ENCODE measurements at places on chromosomes 11 and 22.

GRCh38 chr11:88424881-88425280 lies 87.3 kb upstream of the CTSC start:
- no peak for DNase-seq

DNA sequence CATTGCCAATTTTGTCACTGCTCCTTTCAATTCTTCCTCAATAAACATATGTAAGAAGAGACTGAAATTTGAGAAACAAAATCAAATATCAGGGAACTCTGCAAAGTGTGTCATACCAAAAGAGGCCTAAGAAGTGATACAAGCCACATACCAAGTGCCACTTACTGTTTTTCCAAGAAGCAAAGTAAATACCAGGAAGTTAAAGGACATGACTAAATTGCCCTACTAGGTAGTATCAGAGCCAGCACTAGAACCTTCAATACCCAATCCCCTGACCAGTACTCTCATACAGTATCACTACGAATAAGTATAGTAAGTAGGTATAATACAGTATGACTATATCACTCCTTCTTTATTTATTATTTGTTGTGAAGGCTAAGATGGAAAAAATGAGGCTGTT lies 13.6 kb downstream of the MAML2 start:
- DNase-seq = no peak

DNA sequence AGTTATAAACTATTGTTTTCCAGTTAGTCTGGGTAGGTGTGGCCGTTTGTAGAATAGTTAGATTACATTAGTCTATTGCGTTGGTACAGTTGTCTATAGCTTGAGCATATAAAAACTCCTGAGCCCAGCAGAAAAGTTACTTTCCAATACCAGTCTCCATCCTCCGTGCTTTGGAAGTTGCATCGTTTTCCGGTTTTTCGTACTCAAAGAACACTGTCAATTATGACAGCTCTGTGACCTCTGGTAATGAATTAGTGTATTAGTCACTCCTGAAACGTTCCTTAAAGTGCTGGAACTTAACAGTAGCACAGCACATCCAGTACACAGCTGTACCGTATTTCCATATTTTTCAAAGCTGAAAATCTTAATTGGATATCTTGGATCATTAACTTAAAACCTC lies 808 bp upstream of the MSANTD2 start:
- DNase-seq = no peak

GRCh38 chr11:124307093-124307492 lies 6.7 kb downstream of the OR8D1 start:
- DNase-seq = no peak

- peak; percentile 91 for DNase-seq
Measured at GRCh38 chr22:49960159-49961004, at the start of gene PIM3. Gene PIM3, plus strand, starts transcription at chr22:49960772. Its CDS starts 176 bp downstream, at chr22:49960948.

- DNase-seq = no peak
Measured at GRCh38 chr11:134628426-134628825, 216.4 kb upstream of the B3GAT1 start.

DNA sequence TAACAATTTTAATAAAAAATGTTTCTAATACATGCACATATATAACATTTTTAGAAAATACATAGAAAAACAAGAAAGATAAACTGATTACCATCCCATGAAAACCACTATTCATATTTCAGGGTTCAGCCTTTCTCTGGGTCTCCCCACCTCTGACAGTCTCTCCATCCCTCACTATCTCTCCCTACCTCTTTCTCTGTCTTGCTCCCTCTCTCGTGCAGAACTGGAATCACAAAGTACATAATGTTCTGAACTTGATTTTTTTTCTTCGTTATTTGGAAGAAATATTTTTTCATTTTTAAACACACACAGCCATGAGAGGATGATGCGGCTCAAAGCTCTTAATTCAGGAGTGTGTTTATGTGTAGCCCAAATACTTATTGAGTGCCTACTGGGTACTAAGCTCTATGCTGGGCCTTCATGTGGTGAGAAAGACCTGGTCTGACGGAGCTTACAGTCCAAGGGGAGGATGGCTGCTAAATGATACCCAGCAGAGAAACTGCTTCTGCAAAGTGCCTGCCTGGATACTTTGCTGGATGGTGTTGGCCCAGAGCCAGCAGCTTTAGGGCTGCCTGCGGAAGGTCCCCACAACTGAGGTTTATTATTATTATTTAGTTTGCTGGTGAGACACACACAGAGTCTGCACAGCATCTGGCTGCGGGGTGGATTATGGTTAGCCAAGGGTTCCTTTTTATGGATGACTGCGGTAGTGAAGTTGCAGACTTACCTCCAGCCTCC lies 42.6 kb downstream of the SC5D start:
- DNase-seq = no peak

DNA sequence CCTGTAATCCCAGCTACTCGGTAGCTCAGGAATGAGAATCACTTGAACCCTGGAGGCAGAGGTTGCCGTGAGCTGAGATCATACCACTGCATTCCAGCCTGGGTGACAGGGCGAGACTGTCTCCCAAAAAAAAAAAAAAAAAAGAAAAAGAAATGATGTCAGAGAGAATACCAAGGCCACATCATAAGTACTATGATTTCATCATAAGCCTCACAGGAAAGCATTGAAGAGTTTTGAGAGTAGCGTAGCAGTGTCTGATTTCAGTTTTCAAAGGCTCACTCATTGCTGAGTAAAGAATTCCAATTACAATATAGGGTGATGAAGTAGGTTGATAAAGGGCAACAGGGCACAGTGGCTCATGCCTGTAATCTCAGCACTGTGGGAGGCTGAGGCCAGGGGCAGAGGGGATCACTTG lies 88.8 kb downstream of the MRTFA start:
- no peak for DNase-seq

DNA sequence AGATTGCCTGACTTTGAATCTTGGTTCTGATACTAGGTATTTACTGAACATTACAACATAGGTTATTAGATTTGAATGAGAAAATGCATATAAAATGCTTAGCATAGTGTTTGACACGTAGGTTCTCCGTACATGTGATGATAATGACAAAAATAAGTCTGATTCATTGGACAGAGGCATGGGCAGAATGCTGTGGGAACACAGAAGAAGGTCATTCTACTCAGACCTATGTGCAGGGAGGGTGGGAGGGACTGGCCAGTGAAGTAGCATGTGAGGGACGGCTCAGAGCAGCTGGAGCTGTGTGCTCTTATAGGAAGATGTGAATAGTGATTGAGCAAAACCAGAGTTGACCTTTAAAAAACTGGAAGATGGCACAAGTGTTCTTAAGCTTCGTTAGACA lies 256.8 kb upstream of the RAG2 start:
- DNase-seq = no peak

All from activated T-cell treated with anti-CD3 and anti-CD28 coated beads, Interleukin-2, amount 50 U/mL, for 1 hour (primary cell).